ENCODE measurements at places on chromosomes 13 and 19. TPM values are rescaled to one million over a fixed set of nuclear protein-coding genes. Genes with fewer than 3 reads are reported as not detected.

Gene SLC46A3
- total RNA-seq = 2.5 TPM

Gene CYP2A6
- total RNA-seq = not detected

Gene LSM4
- total RNA-seq = 349 TPM

Gene SLAIN1
- 1.4 TPM for total RNA-seq

Gene IZUMO4
- 4.2 TPM for total RNA-seq

Gene CNFN
- total RNA-seq = not detected

DNA sequence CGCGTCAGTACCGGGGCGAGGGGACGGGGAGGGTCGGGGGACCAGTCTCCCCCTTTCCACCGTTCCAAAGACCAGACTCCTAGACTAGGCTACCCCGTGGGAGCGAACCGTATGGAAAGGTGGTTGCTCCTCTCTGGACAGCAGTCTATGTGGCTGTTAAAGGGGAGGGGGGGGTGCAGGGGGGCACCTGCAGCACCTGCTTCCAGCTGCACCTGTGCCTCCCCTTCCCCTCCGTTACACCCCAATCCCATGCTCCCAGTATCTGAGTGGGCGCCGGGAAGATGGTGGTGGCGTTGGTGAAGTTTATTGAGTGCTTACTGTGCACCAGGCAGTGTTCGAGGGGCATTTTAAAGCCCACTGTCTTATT, 557 bp downstream of the ZNF524 start:
- no peak for DNase-seq

DNA sequence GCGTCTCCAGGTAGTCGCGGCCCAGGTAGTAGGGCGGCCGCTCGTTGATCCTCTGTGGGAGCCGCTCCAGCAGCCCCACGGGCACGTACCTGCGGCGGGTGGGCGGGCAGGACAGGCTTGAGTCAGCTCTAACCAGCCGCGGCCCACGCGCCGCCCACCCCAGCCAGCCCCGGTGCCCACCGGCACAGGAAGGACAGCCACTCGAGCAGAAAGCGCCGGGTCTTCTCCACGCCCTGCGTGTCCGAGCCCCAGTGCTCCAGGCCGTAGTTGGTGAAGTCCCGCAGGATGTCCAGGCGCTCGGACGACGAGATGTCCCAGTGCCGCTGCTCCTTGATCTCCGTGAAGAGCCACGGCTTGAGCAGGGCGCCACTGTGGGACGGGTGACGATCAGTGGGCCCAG, 877 bp upstream of the PRR22 start:
- no peak for DNase-seq

DNA sequence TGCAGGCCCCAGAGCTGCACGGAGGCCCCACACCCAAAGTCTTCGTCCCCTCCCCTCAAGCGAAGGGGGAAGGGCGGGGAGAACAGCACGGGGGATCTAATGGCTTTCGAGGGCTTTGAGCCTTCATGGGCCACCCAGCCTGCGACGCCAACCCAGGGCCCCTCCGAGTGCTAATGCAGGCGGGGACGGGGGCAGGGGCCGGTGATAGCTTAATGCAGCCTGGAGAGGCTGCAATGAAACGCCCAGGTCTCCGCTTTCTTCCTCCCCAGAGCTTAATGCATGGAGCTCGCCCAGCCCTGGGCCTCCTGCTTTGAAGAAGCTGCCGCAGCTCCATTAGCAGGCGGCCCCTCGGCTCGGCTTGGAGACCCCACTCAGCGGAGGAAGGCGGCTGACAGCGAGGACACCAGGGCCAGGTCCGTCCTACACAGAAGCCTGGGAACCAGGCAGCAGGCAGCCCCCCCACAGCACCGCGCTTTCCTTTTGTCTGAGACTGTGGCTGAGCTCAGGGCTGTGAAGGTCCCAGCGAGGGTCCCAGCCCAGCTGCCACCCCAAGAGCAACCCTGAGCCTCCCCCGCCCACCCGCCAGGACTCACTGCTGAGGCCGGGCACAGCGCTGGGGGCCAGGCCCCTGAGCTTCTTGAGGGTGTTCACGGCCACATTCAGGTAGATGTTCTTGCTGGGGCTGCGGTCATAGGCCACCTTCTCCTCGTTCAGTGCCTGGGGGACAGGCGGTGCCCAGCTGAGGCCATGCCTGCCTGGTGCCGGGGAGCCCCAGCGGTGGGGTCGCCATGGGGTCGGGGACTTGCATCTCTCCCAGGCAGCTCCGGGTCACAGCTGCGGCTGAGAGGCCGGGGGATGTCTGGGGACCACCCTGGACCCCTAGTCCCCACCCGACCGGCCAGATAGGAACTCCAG, 7.5 kb upstream of the ATP8B3 start:
- DNase-seq = no peak

GRCh38 chr13:83325125-83325853, 557.0 kb downstream of the SLITRK1 start:
- DNase-seq = no peak

DNA sequence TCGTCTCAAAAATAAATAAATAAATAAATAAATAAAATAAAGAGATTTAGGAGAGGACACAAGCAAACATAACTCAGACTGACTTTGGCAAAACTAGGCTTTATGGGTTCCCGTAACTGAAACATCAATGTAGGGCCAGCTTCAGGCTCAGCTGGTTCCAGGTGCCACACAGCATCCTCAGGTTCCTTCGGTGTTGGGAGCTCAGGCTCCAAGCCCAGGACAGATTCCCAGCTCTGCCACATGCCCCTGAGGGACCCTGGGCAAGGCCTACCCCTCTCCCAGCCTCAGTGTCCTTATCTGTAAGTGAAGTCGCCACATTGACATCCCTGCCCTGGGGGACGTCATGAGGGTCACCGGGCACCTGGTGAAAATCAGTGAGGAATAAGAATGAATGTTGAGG, 18.7 kb downstream of the MISP start:
- DNase-seq = no peak

GRCh38 chr13:91721413-91721812, 323.0 kb downstream of the GPC5 start:
- DNase-seq = no peak

DNA sequence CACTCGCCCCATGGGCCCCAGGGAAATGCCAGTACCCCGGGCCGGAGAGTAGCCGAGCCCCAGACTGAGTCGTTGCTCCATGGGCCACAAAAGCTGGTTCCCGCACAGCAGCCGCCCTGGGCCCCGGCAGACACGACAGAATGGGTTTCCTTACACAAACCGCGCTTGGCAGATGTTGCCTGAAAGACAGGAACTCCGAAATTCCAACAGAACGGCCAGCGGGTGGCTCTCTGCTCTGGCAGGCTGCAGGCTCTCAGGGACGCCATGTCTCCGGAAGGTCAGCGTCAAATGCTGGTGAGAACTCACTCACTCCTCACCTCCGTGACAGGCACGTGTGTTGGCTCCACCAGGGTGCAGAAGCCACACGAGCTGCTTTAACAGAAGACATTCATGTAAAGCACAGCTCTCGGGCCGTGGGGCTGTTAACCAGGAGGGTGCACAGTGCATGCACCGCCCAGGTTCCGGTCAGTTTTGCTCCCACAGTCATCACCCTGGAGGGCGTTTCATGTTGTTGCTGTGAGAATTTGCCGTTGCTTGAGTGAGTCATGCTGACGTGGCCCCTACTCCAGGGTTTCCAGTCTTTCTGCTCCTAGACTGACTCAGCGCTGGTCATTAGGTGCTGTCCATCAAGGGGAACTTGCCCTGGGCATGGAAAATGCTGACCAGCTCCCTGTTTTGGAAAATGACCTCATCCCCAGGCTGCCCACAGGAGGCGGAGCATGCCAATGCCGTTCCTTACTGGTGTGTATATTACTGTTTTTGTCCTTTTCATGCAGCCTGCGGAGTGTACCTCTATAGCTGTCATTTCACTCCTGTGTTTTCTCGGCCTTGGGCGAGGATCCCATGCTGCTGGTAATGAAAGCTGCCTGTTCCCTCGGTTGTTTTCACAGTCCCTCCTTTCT, 44.8 kb downstream of the ANKRD10 start:
- DNase-seq = peak; percentile 96

GRCh38 chr19:50377517-50377916, 1.3 kb downstream of the NR1H2 start:
- no peak for DNase-seq

GRCh38 chr19:2289714-2290435, 7.9 kb upstream of the PEAK3 start:
- DNase-seq = no peak

DNA sequence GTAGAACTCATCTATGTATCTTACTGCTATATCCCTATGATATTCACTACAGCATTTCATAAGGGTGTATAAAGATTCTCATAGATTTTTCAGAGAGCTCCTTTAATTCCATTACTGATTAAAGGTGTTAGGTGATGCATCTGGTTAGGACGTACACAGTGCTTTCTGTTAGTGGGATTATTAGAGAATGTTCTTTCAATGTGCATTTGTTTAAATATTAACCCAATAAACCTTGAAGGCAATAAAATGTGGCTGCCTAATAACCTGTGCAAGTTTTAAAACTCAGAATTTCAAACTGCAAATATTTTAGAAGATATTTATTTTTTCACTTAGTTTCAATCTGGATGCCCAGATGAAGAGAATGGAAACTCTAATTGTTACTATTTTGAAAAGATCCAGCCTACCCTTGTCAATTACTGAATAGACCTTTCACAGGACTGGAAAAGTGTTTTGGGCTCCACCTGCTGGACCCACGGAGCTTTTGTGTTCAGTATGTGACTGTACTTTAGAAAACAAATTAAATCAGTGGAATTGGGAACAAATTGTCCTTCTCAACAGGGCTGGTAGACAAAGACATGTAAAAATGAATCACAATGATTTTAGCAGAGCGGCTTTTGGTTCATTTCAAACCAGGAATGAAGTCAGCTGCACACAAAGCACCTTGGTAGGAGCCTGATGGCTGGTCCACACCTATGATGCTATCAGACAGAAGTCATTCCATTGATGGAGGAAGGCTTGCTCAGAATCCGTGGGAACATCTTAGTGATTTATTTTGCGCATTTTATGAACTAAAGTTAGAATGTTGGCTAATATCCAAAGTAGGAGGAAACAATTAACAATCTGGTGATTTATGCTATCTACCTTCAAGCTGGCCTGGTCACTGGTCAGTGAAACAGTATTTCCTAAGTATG, 89.4 kb upstream of the RAP2A start:
- DNase-seq = peak; percentile 12

DNA sequence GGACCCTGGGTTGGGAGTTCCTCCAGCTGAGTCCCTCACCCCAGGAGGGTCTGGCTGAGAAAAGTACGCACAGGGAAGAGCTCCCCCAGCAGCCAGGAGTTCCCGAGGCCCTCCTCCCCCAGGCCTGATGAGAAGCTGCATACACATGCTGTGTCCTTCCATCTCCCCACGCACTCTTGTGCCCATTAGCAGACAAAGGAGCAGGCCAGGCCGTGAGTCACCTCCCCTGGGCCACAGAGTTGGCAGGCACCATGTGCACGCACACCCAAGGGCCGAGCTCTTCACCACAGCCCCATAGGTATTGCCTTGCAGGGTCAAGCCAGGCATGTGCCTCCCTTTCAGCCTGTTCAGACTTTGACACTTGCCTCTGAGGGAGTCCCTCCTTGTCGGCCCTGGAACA, 17.5 kb downstream of the MAU2 start:
- no peak for DNase-seq

- no peak for DNase-seq
Observed at GRCh38 chr13:38341149-38341692, 8.4 kb upstream of the UFM1 start.

GRCh38 chr13:114062754-114063153, 69.7 kb downstream of the RASA3 start:
- DNase-seq = no peak

GRCh38 chr13:67226696-67227095, 3.4 kb downstream of the PCDH9 start:
- no peak for DNase-seq

DNA sequence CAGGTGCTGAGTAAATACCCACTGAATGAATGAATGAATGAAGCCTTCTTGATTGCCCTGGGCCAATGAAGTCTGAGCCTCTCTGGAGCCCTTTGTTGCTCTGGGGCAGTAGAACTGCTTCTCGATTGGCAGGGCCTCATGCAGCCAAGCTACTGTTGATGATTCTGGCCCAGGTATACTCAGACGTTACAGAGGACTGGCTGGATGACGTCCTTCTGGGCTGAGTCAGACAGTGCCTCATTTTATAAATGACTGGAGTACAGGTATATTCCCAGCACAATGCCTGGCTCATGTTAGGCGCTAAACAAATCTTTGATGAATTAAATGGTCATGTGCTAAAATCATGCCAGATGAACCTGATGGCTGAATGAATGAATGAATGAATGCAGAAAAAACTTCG, 243.8 kb upstream of the MAB21L1 start:
- no peak for DNase-seq

DNA sequence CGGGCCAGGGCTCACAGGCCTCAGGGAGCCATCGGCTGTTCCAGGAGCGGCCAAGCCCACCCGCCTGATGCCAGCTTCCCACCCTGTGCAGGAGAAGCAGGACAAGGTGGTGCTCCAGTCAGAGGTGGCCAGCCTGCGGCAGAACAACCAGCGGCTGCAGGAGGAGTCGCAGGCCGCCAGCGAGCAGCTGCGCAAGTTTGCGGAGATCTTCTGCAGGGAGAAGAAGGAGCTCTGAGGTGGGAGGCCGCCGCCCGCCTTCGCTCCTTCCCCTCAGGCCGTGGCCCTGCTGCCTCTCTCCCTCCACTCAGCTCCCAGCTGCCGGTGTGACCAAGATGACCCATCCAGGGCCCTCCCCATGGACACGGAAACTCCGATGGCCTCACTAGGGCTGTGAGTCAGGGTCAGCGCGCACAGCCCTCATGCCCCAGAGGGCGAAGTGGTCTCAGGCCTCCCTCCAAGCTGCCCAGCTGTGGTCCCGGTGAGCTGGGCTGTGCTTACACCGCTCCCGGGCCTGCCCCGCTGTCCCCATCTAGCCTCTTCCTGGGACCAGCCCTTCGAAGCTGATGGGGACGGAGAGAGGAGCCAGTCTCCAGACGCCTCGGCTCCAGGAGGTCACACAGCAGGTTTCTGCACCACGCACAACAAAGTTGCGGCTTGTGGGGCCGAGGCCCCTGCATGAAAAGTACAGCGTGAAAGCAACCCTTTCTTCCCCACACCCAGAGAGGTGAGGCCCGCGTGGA, 17.8 kb downstream of the DPF1 start:
- DNase-seq = no peak

DNA sequence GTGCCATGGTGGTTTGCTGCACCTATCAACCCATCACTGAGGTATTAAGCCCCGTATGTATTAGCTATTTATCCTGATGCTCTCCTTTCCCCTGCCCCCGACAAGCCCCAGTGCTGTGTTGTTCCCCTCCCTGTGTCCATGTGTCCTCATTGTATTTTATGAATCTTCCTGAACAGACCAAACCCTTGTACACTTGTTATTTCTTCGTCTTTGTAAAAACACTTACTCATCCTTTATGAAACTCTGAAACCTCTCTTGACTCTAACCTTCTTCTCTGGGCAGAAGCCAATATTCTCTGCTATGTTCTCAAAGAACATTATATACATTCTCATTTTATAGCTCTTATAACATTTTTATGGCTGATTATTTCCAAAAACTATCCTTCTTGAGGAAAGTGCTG, 746.9 kb downstream of the EFNB2 start:
- DNase-seq = no peak

GRCh38 chr13:51739027-51739764, 64.8 kb downstream of the DHRS12 start:
- DNase-seq = no peak
